ENCODE measurements at places on chromosomes 5 and 9. TPM values are rescaled to one million over a fixed set of nuclear protein-coding genes. Genes with fewer than 3 reads are reported as not detected.
A peak's percentile ranks its signal among the peaks of the same experiment; 100 is the strongest.

MAMDC2 gene
- total RNA-seq, result 35.1 TPM

GAS1 gene
- 17.3 TPM for total RNA-seq

NRG2 gene
- 1.6 TPM for total RNA-seq

ACSL6 gene
- total RNA-seq, result 0.59 TPM

DNA sequence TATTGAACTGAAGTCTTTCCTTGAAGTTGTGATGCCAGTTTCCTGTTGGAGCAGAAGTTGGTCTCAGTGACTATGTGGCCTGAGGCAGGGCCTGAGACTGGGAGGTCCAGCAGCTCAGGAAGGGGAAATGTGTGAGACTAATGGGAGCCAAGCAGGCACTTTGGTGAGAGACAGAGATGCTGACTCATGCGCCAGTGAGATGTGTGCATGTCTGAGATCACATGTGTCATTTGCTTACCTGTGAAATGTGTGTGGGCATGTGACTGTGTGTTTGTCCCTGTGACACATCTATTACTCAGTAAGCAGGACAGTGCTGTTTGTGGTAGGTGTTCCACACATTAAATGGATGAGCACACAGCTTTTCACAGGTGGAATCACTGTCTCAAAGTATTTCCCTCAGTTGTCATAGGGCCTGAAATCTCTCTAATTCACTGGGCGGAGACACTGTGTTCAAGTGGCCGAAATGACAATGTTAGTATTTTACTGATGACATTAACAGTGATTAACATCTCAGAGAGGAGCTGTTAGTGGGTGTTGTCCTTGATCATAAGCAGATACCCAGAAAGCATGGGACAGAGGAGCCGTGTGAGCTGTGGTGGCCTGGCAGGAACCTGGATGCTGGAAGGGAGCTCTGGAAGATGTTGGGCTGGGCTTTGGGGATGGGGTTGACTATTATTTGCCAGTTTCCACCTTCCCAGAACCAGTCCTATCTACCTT lies 7.4 kb downstream of the NPR2 start:
- H3K27ac ChIP-seq, result no peak overlapping the region
- H3K4me3 ChIP-seq, result no peak overlapping the region
- peaks cover 38% of the 10 kb centered on the region for H3K36me3 ChIP-seq
- H3K4me1 ChIP-seq, result peaks cover 16% of the 10 kb centered on the region
- DNase-seq, result no peak
- H3K27me3 ChIP-seq, result no peaks in the 10 kb centered on the region

- H3K36me3 ChIP-seq, result no peaks in the 10 kb centered on the region
- peak overlapping the region; percentile 69 for H3K27ac ChIP-seq
- H3K4me1 ChIP-seq, result peaks cover 5% of the 10 kb centered on the region
- H3K27me3 ChIP-seq, result peaks cover 14% of the 10 kb centered on the region
Measured at GRCh38 chr9:97803167-97804058, 49.6 kb upstream of the FOXE1 start.

GRCh38 chr5:172885597-172886340 lies 51.7 kb downstream of the ERGIC1 start:
- H3K36me3 ChIP-seq, result peaks cover 22% of the 10 kb centered on the region
- H3K4me1 ChIP-seq, result peaks cover 61% of the 10 kb centered on the region
- H3K27me3 ChIP-seq, result no peaks in the 10 kb centered on the region
- peak; percentile 78 for DNase-seq
- peak overlapping the region; percentile 92 for H3K27ac ChIP-seq

DNA sequence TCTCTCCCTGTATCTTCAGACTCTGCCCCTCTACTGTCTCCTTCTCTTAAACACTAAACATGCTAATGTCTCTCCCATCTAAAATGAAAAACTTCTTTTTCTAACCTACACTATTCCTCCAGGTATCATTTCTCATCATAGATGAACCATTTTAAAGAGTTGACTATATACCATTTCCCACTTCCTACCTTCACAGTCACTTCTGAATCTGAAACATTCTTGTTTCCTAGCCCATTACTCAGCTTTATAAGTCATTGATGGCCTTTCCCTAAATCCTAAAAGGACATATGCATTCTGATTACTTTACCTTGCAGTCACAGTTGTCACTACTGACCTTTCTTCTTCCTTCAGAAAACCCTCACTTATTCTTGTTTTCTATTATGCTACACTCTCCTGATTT lies 118.2 kb downstream of the SSBP2 start:
- DNase-seq, result no peak

DNA sequence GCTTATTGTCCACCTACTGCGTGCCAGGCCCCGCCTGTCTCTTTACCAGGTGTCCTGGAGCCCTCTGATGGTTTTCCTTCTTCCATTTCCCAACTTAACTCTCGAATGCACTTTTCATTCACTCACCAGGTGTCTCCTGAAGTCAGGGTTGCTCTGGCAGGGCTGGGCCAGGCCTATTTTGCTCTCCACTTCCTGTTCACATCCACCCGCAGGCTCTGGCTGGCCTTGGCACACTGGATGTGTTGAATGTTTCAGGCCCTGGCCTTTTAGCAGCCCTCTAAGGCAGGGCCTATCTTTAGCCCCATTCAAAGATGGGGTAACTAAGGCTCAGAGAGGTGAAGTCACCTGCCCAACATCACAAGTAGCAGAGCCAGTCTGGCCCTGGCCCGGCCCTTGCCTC lies 16.4 kb downstream of the LRRC8A start:
- no peaks in the 10 kb centered on the region for H3K27me3 ChIP-seq
- H3K27ac ChIP-seq, result peak overlapping the region; percentile 61
- H3K36me3 ChIP-seq, result peaks cover 58% of the 10 kb centered on the region
- no peak for DNase-seq

- no peak for DNase-seq
- no peak overlapping the region for H3K4me3 ChIP-seq
- H3K27me3 ChIP-seq, result no peaks in the 10 kb centered on the region
- no peaks in the 10 kb centered on the region for H3K36me3 ChIP-seq
- no peak overlapping the region for H3K27ac ChIP-seq
Measured at GRCh38 chr5:115320006-115320405, 23.6 kb upstream of the CCDC112 start.

DNA sequence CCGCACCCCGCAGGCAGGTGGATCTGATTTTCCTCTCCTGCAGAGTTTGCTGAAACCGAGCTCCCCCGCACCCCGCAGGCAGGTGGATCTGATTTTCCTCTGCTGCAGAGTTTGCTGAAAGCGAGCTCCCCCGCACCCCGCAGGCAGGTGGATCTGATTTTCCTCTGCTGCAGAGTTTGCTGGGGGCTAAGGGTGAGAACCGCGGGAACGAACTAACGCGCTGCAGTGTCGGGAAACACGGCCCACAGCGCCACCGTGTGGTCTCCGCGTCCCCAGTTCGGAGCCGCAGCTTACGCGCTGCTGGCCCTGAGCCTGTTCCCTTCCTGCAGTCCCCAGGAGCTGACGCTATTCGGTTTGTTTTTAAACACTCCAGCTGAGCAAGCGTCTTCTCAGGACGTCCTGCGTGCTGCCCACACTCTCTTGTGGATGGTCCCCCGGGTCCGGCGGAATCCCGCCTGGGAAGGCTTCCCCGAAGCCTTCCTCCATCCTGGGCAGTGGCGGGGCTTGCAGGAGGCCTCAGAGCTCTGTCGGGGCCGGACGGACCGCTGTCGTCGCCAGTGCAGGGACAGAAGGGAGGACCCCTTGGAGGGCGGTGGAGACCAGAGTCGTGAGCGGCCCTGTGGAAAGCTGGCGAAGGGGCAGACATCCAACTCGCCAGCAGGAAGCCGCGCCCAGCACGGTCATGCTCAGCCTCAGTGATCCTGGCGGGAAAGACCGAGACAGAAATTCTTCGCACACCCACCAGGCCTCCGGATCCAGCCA lies 121.2 kb upstream of the LPCAT1 start:
- peaks cover 11% of the 10 kb centered on the region for H3K4me1 ChIP-seq
- peak overlapping the region; percentile 39 for H3K4me3 ChIP-seq
- no peaks in the 10 kb centered on the region for H3K36me3 ChIP-seq
- H3K27me3 ChIP-seq, result peaks cover 36% of the 10 kb centered on the region
- peak overlapping the region; percentile 18 for H3K27ac ChIP-seq

- H3K4me1 ChIP-seq, result no peaks in the 10 kb centered on the region
- no peak overlapping the region for H3K27ac ChIP-seq
- H3K27me3 ChIP-seq, result no peaks in the 10 kb centered on the region
- no peak overlapping the region for H3K4me3 ChIP-seq
Measured at GRCh38 chr9:90325913-90326653, 316.5 kb downstream of the DIRAS2 start.

- no peak for DNase-seq
- H3K4me3 ChIP-seq, result no peak overlapping the region
- H3K27ac ChIP-seq, result no peak overlapping the region
- peaks cover 20% of the 10 kb centered on the region for H3K4me1 ChIP-seq
Measured at GRCh38 chr9:35487081-35487480, 2.8 kb upstream of the RUSC2 start.

- H3K27ac ChIP-seq, result no peak overlapping the region
- no peaks in the 10 kb centered on the region for H3K27me3 ChIP-seq
- DNase-seq, result no peak
- no peaks in the 10 kb centered on the region for H3K36me3 ChIP-seq
Measured at GRCh38 chr5:37873988-37874387, 34.1 kb upstream of the GDNF start.

GRCh38 chr5:179166171-179166885 lies 106.2 kb downstream of the ZNF354C start:
- H3K4me3 ChIP-seq, result peak overlapping the region; percentile 40
- no peaks in the 10 kb centered on the region for H3K36me3 ChIP-seq
- H3K27ac ChIP-seq, result no peak overlapping the region
- peak; percentile 46 for DNase-seq

DNA sequence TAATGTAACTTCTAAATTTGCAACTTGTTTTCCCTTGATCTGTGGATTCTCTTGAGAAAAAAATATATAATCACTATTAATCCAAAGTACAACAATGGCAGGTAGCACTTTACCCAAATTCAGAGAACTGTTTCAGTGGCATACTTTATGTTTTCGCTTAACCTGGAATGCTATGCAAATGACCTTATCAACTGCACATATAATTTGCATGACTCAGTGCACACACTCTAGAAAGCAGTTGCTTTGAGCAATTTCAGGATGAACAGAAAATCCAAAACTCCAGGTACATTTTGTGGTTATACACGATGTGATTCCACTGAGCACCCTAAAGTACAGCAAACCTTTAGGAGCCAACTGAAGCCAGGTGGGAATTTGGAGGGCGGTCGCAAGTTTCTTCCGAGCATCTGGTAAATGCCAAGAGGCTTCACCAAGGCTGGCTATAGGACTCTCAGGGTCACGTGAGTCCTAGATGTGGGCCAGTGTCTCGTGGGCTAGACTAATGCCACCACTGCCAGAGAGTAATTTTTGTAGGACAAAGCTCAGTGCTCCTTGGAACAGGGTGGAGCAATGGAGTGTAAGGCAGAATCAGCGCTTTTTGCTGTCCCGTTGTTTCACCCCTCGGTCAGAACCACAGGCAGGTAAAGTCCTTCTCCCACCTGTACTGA lies 37.3 kb downstream of the DMGDH start:
- no peaks in the 10 kb centered on the region for H3K4me1 ChIP-seq
- DNase-seq, result no peak
- H3K4me3 ChIP-seq, result no peak overlapping the region
- H3K36me3 ChIP-seq, result no peaks in the 10 kb centered on the region

DNA sequence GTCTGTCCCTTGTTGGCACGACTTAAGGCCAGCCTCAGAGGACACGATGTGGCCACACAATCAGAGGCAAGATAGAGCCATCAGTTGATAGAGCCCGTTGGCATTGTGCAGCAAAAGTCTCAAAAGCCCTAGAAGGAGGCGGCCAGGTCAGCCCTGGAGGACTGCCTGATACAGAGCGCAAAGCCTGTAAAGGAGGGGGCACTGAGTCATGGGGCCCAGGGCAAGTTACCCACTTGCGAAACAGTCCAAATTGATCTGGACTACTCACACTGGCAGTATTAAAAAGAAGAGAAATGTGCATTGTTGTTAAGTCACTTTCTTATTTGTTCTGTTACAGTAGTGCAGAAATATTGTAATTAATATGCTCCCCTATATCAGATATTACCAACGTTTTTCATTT lies 51.5 kb downstream of the KLF9 start:
- DNase-seq, result no peak
- no peaks in the 10 kb centered on the region for H3K4me1 ChIP-seq
- H3K27ac ChIP-seq, result no peak overlapping the region
- H3K4me3 ChIP-seq, result no peak overlapping the region
- H3K36me3 ChIP-seq, result no peaks in the 10 kb centered on the region

Measured in lower lobe of right lung (tissue), 2 donors.